ENCODE measurements at places on chromosomes 2 and 18.

DNA sequence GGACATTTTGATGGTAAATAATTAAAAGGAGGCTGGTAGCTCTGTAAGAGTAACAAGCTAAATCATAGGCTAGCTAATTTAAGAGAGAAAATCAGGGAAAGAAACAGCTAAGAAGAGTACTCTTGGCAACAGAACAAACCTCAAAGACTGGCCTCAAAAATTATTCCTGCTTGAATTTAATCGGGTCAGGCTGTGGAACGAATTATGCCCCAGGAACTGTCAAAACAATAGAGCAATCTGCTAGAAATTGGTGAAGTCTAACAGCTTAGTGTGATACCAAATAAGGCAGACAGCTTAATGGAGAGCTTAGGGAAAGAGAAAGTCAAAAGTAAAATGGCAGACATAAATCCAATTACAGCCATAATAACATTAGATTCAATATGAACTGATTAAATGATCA is 215.7 kb downstream of the MREG start:
- peak; percentile 72 for DNase-seq

DNA sequence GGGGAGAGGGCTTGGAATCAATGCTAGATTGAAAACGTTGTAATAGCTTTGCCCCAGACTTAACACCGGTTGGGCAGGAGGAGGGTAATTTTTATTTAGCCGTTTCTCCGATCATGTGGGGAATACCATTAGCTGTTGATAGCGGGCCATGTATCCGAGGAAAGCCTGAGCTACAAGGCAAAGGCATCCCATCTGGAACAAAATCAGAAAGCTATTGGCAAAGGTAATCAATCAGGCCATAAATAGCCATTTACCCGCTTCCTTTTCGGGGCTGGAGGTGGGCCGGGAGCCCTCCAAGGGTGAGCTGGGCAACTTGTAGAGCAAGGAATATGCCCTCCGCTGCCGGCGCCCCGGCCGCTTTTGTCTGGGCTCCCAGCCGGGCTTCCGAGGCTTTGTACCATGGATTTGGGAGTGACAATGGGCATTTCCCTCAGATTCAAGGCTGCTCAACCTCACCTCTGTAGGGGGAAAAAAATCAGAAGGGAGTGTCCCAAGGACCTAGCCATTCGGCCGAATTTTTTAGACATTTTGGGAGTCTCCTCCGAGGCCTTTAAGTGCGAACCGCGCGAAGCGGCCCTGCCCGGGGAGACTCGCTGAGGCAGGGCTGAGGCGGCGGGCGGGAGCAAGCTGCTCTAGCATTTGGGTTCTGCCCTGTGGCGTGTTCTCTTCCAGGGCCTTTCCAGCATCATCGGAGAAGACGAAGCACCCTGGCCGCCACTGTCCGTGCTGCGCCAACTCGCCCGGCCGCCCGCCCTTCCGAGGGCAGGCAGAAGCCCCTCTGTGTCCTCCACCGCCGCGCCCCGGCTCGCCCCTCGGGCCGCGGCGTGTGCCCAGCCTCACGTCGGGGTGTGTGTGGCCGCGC is 1.1 kb upstream of the HOXD9 start:
- no peak for DNase-seq

DNA sequence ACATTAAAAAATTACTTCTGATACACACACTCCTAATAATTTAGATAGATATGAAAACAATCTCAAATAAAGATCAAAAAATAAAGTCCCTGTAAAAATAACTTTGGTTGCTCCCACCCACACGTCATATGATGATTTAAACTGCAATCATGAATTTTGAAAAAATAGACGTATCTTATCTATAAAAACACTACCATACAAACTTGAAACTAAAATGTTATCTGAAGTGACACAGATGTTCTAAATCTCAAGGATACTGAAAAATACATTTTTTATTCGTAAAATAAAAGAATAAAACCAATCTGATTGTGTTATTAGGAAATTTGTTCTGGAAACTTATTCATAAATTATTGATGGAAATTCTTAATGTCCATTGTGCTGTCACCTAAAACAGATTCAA is 8.1 kb upstream of the BOLA3 start:
- DNase-seq, result no peak

DNA sequence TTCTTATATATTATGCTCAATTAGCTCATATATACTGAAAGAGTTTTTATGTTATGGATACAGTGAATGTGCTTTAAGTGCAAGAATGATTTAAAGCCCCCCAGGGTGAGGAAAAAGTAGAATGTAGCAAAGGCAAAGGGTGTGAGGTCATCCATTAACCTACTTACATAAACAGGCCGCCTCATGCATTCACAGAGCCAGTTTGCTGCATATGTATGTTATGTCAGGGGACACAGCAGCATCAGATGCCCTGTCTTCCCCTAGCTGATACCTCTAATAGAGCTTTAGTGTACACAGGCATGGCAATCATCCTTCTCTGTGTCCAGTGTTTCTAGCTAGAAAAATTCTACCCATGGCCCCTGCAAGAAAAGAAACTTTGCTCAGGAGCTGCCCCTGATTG is 187.8 kb upstream of the FSHR start:
- DNase-seq, result no peak

- DNase-seq, result no peak
Measured at GRCh38 chr2:117770730-117771129, 43.8 kb upstream of the DDX18 start.

GRCh38 chr18:46174342-46175041 is 70.3 kb downstream of the HAUS1 start:
- DNase-seq, result peak; percentile 23

GRCh38 chr2:196783431-196784094 is 15.9 kb downstream of the GTF3C3 start:
- DNase-seq, result peak; percentile 47

DNA sequence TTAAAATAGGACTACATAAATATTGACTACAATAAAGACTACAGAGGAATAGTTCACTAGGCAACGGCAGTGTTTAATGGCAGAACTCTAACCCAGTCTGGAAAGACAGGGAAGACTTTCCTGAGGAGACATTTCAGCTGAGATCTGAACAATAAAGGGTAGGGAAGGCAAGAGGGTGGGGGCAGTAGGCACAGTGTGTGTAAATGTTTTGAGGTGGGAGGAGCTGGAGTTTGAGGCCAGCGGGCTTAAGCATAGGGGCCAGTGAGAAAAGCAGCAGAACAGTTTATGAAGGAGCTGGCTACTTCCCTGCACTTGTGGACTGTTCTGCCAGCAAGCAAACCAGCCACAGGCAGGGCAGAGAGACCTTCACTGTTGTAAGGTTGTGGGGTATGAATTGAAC is 76.6 kb upstream of the UGP2 start:
- no peak for DNase-seq

- DNase-seq, result no peak
Measured at GRCh38 chr18:388200-388599, 112.3 kb downstream of the COLEC12 start.
